Cardiac muscle cell (in vitro differentiated cells and primary cell): ENCODE measurements at places on chromosomes 4 and X.

- H3K4me3 ChIP-seq: no peak overlapping the region
- H3K36me3 ChIP-seq: no peaks in the 10 kb centered on the region
- DNase-seq: no peak
Measured at GRCh38 chr4:142812091-142812490, 34.0 kb downstream of the INPP4B start.

DNA sequence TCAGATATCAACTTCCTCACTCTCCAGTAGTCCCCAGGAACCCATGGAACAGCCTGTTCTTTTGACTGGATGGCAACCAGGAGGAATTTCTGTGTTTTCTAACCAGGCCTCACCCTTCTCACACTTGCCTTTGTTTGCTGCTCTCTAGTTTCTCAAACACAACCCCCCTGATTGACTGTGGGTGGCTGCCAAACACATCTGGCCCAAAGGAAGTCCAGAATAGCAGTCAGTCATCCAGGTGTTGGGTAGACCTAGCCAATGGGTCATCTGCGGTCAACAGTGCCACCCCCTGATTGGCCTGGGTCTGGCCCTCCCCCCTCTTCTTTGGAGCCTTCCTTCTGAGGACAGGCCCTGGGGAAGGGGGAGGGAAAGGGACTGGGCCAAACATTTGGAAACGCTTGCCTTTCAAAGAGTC is 53.7 kb downstream of the MSX1 start:
- peaks cover 3% of the 10 kb centered on the region for H3K27me3 ChIP-seq
- H3K36me3 ChIP-seq: no peaks in the 10 kb centered on the region
- H3K27ac ChIP-seq: no peak overlapping the region
- no peaks in the 10 kb centered on the region for H3K4me1 ChIP-seq
- DNase-seq: no peak

DNA sequence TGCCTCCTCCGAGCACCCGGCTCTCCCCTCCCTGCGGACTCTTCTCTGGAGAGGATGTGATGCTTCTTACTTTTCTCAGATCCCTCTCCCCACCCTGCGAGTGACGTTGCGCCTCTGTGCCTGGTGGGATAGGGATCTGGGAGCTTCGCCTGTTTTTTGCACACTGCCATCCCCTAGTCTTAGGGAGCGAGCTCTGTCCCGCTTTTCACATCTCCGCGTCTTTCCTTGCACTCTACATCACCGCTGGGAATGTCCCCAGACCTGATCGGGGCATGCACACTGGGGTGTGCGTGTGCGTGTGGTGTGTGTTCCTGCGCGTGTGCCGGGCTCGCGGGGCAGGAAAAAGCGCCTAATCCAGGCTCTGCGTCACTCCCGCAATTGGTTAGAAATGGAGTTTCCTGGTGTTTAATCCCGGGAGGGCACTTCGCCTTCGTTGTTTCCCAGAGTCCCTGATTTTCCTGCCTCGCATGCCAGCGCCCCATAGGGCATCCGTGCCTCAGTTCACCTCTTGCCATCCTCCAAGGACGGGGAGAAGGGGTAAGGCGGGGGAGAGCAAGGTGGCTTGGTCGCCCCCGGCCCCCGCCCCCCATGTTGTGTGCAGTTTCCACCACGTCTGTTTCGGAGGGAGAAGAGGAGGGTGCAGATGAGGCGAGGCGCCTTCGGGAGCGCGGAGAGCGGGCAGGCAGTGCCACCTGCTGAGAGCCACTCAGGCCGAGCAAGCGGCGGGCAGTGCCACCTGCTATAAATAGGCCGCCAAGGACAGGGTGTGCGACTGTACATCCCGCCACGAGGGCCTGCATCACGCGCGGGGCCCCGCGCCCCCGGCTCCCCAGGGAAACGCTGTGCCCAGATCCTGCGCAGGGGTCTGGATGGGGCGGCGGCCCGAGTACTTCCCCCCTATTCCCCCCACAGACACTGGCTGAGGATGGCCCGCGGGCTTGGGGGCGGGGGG is 759 bp upstream of the TBC1D1 start:
- no peak overlapping the region for H3K27ac ChIP-seq
- H3K4me3 ChIP-seq: peak overlapping the region; percentile 72
- no peaks in the 10 kb centered on the region for H3K36me3 ChIP-seq
- H3K27me3 ChIP-seq: peaks cover 80% of the 10 kb centered on the region
- H3K4me1 ChIP-seq: peaks cover 7% of the 10 kb centered on the region
- peak; percentile 17 for DNase-seq

DNA sequence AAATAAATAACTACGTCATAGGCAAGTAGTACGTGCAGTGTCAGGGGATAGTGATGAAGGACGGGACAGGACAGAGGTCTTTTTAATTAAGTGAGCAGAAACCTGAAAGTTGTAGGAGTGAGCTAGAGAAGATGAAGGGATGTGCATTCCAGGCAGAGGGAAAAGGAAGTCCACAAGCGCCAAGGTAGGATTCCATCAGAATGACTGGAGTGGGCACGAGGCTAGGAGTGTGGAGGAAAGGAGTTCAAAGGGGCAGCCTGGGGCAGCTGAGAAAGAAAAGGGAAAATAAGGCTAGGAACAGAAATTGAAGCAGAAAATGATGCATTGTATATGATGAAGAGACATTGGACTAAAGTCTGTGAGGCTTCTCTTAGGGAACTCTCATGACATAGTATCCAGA is 192.2 kb upstream of the TLL1 start:
- no peaks in the 10 kb centered on the region for H3K4me1 ChIP-seq
- H3K27me3 ChIP-seq: no peaks in the 10 kb centered on the region
- no peaks in the 10 kb centered on the region for H3K36me3 ChIP-seq
